T-helper 2 cell treated with Interferon-gamma antibody and Interleukin-4, amounts not matched to agents 100 ng/mL and 5 ng/mL, for 36 hours (primary cell): ENCODE measurements at places on chromosomes 1 and 21. TPM values are rescaled to one million over a fixed set of nuclear protein-coding genes. Genes with fewer than 3 reads are reported as not detected.

The HJV gene
- total RNA-seq, result not detected in 2 replicates

The AGMAT gene
- total RNA-seq, result 20.2 and 20.4 TPM in 2 replicates

The GPR25 gene
- not detected in 2 replicates for total RNA-seq

The CFAP141 gene
- 0.50 TPM in 1 of 2 replicates, not detected in the other for total RNA-seq

The ADGRL4 gene
- not detected in 2 replicates for total RNA-seq

The AIRE gene
- 2.7 and 3.0 TPM in 2 replicates for total RNA-seq

The PLD5 gene
- total RNA-seq, result not detected in 2 replicates

The SEMA6C gene
- total RNA-seq, result 1.6 and 1.8 TPM in 2 replicates

The DUSP12 gene
- total RNA-seq, result 27.1 and 27.6 TPM in 2 replicates

The NCF2 gene
- total RNA-seq, result 20.9 and 22.9 TPM in 2 replicates

The FAM177B gene
- not detected in 2 replicates for total RNA-seq

The OR2T35 gene
- not detected in 2 replicates for total RNA-seq

The DIPK1A gene
- total RNA-seq, result 15.1 and 15.2 TPM in 2 replicates

The CCDC190 gene
- total RNA-seq, result not detected in 2 replicates

The PDZK1 gene
- total RNA-seq, result 0.27 and 0.36 TPM in 2 replicates

The CELA2B gene
- not detected in 2 replicates for total RNA-seq

The ELAPOR1 gene
- total RNA-seq, result 5.6 and 5.9 TPM in 2 replicates

The DCDC2B gene
- not detected in 2 replicates for total RNA-seq

The FCRLA gene
- not detected in 2 replicates for total RNA-seq

The C1orf105 gene
- 0.36 TPM in 1 of 2 replicates, not detected in the other for total RNA-seq

The CACNA1S gene
- total RNA-seq, result not detected in 2 replicates

The HCRTR1 gene
- not detected in 2 replicates for total RNA-seq

The ZCCHC17 gene
- total RNA-seq, result 21.8 and 24.5 TPM in 2 replicates

The LCE3E gene
- not detected in 2 replicates for total RNA-seq

The TLCD4 gene
- 0.02 TPM in 1 of 2 replicates, not detected in the other for total RNA-seq

The NLRP3 gene
- 0.18 and 0.57 TPM in 2 replicates for total RNA-seq

The ATAD3C gene
- 0.16 and 0.93 TPM in 2 replicates for total RNA-seq

The DCST1 gene
- total RNA-seq, result not detected in 2 replicates

The AGO3 gene
- 24.7 and 27.6 TPM in 2 replicates for total RNA-seq

The TTC22 gene
- 4.5 and 4.6 TPM in 2 replicates for total RNA-seq

The SYTL1 gene
- total RNA-seq, result 83.6 and 90.1 TPM in 2 replicates

The KRTAP12-1 gene
- not detected in 2 replicates for total RNA-seq

The STYXL2 gene
- total RNA-seq, result not detected in 2 replicates

The OR10Z1 gene
- not detected in 2 replicates for total RNA-seq

The PSRC1 gene
- total RNA-seq, result 19.5 and 21.5 TPM in 2 replicates

The SH2D1B gene
- total RNA-seq, result not detected in 2 replicates

The LEMD1 gene
- not detected in 2 replicates for total RNA-seq

The MYOC gene
- not detected in 2 replicates for total RNA-seq

The ICOSLG gene
- 10.0 and 10.2 TPM in 2 replicates for total RNA-seq

The TFAP2E gene
- total RNA-seq, result 0.43 and 0.73 TPM in 2 replicates

The PROX1 gene
- not detected in 2 replicates for total RNA-seq

The BACE2 gene
- total RNA-seq, result 5.5 and 6.1 TPM in 2 replicates

The UQCRH gene
- total RNA-seq, result 271 and 283 TPM in 2 replicates

The GSTM1 gene
- 91.4 and 97.0 TPM in 2 replicates for total RNA-seq

The TAS1R1 gene
- total RNA-seq, result not detected in 2 replicates

The NBPF20 gene
- 0.41 and 0.86 TPM in 2 replicates for total RNA-seq

The DMAP1 gene
- 38.3 and 42.0 TPM in 2 replicates for total RNA-seq

The CR1L gene
- total RNA-seq, result not detected in 2 replicates

The SERPINC1 gene
- 0.18 and 0.43 TPM in 2 replicates for total RNA-seq

The CRB1 gene
- 0.14 TPM in 1 of 2 replicates, not detected in the other for total RNA-seq

The ADAMTS1 gene
- total RNA-seq, result 4.5 and 7.9 TPM in 2 replicates

The GPA33 gene
- total RNA-seq, result 3.8 and 3.9 TPM in 2 replicates

The OR2L13 gene
- not detected in 2 replicates for total RNA-seq

The MYOM3 gene
- total RNA-seq, result not detected in 2 replicates

The LGR6 gene
- total RNA-seq, result 0.39 and 0.43 TPM in 2 replicates

The HAO2 gene
- total RNA-seq, result not detected in 2 replicates

The AKR7A3 gene
- total RNA-seq, result 1.7 and 1.8 TPM in 2 replicates

The MEX3A gene
- total RNA-seq, result 0.20 and 0.50 TPM in 2 replicates

The RNF115 gene
- total RNA-seq, result 14.8 and 16.4 TPM in 2 replicates
